ENCODE measurements at places on chromosomes 5 and 9.
A peak's percentile ranks its signal among the peaks of the same experiment; 100 is the strongest.

DNA sequence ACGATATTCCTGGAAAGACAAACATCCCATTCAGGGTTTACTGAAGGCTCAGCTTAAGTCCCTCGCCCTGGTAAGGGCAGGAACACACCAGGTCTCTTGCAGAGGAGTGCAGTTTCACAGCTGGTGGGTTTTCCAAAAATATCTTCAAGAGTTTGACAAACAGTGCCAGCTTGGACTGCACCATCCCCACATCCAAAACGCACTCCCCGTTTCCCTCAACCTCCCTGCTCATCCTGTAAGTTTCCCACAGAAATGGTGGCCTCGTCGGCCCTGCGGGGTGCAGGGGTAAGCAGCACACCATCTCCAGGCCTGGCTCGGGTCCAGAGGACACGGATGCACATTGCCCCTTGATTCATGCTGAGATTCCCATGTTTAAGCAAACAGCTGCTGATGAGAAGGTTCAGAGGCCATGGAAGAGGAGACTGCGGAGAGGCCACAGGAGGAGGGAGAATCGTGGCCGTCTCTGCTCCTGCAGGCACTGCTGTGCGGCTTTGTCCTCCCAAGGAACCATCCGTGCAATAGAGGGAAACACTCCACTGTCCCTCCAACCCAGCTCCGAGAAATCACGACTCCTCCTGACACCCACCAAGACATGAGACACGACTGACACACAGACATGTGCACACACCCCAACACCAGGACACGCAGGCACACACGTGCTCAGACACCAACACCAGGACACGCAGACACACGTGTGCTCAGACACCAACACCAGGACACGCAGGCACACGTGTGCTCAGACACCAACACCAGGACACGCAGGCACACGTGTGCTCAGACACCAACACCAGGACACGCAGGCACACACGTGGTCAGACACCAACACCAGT, 24.0 kb upstream of the SLC12A7 start:
- no peak for DNase-seq

- DNase-seq = no peak
Observed at GRCh38 chr5:90326995-90327394, 82.6 kb downstream of the CETN3 start.

DNA sequence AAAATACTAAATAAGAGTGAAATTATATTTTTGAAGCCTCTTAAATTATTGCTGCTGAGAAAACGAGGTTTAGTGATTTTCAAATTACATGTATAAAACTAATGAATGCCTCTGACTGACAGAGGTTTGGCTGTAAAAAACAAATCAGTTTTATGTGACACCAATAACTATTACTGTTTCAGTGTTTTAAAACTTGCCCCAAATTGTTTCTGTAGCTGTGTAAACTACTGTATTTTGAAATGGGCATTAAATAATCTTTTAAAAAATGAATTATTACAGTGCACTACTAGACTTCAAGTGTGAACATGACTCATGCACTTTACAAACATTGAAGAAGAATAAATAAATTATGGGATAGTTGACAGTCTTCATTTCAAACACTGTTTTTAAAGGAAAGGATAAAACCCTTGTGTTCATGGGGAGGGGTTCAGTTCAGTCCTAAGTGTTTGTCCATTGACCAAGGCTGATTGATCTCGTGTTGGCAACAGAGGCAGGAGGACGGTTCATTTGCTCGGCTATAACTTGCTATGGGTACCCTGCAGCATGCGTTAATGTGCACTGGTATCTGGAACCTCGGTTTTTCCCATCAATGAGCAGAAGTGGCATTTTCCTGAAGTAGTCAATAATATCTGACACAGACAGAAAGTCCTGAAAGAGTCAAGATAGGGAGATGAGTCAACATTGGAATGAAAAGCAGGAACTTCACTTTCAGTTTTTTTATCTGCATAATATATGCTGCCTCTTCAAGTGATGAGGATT, 15.6 kb downstream of the C5orf58 start:
- DNase-seq = no peak

- no peak for DNase-seq
Observed at GRCh38 chr9:123109540-123110279, 76.2 kb downstream of the GPR21 start.

DNA sequence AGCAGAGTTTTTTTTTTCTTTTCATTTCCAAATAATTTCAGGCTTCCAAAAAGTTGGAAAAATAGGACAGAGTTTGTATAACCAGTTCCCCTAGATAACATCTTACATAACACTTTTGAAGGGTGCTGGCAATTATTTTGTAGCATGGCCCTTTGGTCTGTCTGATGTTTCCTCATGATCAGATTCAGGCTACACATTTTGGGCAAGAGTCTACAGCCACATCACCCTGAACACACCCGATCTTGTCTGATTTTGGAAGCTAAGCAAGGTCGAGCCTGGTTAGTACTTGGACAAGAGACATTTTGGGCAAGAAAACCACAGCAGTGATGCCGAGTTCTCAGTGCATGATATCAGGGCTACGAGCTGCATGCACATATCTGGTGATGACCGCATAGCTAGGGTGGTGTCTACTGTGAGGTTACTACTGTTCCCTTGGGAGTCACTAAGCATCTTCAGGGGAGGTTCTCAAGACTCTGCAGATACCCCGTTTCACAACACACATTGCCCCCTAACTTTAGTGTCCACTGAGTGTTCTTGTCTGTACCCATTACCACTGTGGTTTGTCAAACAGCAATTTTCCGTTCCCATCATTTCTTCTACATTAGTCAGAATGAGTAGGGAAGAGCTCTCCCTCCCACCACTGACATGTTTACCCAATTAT, 86.2 kb downstream of the TTC39B start:
- no peak for DNase-seq

- no peak for DNase-seq
Observed at GRCh38 chr5:52998552-52999313, 9.6 kb downstream of the ITGA2 start.

DNA sequence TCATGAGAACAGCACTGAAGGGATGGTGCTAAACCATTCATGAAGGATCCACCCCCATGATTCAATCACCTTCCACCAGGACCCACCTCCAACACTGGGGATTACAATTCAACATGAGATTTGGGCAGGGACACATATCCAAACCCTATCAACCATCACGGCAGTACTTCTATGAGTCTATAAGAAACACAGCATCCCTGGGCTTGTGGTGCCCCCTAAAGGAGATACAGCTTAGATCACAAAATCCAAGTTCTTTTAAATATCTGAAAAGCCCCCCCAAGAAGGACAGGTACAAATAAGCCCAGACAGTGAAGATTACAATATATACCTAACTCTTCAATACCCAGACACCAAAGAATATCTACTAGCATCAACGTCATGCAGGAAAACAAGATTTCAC, 233.7 kb upstream of the ADRA1B start:
- DNase-seq = no peak

- DNase-seq = no peak
Observed at GRCh38 chr5:123455095-123455494, 31.9 kb upstream of the CEP120 start.

DNA sequence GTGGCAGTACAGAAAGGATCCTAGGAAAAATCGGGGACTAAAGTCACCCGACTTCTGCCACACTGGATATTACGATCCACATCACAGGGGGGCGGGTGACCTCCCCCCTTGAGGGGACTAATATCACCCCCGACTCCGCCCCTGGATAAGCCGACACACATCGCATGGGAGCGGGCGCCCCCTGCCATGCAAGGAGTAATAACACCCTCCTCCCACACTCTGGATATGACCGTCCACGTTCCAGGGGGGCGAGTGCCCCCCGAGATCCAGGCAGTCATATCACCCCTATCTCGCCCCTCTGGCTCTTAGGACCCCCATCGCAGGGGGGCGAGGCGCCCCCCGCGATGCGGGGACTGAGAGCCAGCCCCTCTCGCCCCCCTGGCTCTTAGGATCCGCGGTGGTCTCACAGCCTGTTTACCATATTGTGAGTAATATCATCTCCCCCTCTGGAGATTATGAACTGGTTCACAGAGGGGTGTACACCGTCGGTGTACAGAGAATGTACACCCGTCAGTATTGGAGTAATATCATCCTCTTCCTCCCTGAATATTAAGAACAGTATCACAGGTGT, 423.0 kb downstream of the DIRAS2 start:
- peak; percentile 42 for DNase-seq

DNA sequence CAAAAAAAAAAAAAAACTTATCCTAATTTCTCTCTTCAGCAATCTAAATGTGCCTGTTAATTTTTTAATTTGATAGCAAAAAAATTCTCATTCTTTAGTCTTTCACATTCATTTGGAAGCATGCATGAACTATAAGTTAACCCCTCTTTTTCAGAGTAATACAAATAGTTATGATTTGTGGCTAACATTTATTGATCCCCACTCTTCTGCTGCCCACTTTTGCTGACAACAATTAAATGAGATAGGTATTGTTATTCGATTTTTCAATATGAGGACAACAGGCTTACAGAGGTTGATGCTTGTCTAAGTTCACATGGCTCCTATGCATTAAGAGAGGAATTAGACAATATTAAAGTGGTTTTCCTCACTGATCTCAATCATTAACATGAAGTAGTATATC, 2.9 kb upstream of the NR3C1 start:
- DNase-seq = no peak

DNA sequence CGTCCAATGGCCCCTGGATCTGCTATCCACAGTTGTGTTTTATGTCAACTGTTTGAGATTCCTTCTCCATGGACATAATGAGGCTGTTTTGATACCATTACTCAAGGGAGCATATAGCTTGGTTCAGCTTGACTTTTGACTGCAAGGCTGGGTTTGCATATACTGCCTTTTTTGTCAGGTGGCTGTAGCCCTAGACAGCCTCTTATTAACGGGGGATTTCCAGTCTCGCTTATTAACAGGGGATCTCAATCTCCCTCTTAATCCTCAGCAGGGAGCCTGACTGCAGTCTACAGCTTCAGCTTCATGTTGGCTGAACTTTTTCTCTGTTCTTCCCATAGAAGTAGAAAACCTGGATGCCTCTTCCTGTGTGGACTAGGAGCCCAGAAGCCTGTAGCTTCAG, 73.7 kb upstream of the TNC start:
- DNase-seq = no peak

GRCh38 chr5:10567121-10567591, 3.3 kb downstream of the ANKRD33B start:
- no peak for DNase-seq

DNA sequence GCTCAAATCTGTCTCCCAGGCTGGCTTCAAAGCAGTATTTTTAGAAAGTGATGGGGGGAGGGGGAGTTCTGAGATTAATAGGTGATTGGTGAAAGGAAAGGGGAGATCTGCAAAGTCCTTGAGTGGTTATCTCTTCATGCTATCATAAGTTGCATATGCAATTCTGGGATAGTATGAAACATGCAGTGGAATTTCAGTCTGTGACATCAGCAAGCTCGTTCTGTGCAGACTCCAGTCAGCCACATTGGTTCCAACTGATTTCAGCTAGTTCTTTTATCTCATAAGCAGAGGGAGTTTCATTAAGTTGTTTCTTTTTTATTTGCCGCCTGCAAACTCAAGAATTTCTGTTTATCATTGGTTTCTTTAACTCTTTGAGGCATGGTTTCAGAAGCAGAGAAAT, 180.5 kb upstream of the SH3GL2 start:
- DNase-seq = no peak

GRCh38 chr9:92980085-92980745, 32.9 kb downstream of the FGD3 start:
- DNase-seq = no peak

GRCh38 chr5:181241393-181241975, 2.2 kb downstream of the RACK1 start:
- DNase-seq = peak; percentile 63

DNA sequence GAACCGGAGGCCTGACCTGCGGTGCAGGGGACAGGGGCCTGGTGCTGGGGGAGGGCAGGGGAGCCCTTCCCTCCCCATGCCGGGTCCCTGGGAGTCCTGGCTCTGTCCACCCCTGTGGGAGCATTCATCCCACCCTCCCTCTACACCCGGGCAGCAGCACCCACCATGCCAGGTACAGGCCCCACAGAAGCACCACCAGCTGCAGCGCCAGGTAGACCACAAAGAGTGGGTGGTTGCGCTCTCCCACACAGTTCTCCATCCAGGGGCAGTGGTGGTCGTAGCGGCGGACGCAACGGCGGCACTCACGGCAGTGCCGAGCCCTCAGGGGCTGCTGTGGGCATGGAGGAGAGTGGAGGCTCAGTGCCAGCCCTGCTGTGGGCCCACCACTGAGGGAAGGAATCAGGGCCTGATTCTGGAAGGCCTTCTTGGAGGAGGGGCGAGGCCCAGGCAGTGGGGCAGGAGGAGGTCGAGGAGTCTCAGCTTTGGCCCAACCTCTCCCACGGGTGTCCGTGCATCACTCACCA, 2.4 kb downstream of the ZDHHC12 start:
- DNase-seq = no peak

DNA sequence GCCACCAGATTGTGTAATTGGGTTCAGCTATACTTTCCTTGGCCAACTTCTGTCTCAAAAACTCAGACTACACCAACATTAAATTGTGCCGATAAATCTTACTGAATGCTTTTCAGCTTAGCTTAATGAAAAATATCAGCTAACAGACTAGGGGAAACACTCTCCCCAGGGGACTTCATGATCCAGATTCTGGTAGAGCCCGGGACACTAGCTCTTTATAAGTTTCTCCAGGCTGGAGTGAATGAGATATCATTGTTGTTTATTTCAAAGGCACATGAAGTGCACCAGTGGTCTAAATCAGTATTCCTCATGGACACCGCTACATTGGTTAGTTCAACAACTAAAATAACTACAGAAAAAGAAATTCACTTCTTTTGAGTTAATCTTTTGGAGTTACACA, 10.5 kb upstream of the LHFPL2 start:
- no peak for DNase-seq

DNA sequence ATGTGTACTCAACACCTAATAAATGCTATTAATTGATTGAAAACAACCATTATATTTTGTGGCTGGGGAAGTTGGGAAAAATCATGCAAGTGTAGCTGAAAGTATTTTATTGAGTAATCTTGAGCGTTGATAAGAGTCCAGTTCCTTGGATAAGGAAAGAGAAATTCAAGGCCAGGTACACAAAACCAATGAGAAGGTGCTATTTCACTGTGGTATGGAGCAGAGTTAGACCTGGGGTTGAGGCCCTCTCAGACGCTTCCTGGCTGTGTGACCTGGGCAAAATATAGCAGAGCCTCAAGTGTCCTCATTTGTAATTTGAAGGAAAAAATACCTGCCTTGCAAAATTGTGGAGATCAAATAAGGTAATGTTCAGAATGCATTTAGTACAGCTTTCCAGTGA, 50.1 kb downstream of the GALNT10 start:
- no peak for DNase-seq

GRCh38 chr5:16135506-16135905, 44.1 kb downstream of the MARCHF11 start:
- no peak for DNase-seq
